NCI-H1105 (cell line): ENCODE measurements at places on chromosomes 5 and 9.

DNA sequence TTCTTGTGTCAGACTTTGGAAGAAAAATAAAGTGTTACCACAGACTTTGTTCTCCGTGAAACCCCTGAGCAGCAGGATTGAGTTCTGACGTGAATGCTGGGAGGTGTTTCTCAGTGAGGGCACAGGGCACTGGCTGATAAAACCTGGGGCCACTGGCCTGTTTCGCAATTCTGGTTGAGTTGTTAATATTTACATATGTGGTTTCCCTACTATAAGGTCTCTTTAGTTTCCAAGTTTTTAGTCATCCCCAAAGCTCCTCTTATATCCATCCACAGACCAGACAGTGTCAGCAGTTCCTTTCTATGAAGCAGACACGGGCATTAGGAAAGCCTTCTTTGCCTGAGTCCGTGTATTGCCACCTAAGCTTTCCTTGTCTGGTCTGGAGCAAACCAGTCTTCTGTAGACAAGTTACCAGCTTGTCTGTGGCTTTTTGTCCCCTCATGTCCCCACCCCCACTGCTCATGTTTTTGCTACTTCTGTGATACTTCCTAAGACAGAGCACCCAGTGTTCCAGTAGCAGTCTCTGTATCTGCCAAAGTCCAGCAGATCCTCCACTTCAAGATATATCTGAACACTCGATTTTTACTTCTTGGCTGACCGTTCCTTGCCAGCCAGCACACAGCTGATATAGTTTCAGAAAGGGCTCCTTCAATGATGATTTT is 42.0 kb downstream of the ACO1 start:
- DNase-seq = no peak

GRCh38 chr5:37495210-37495609 is 116.1 kb downstream of the WDR70 start:
- DNase-seq = no peak

DNA sequence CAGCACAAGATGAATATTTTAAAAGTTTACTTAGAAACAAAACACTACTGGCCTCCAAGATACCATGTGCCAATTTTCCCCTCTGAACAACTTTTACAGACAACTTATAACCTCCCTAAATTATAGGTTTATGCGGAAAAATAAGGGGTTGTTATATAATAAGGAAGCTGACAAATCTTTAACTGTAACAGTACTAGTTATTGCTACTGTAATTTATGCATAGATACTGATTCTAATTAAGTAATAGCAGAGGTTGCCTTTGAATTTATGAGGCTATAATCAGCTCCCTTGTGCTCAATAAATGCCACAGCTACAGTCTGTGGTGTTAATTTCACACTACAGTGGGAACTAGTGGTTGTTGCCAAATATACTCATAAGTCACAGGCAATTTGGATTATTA is 291.3 kb upstream of the PCSK5 start:
- no peak for DNase-seq

GRCh38 chr5:73952872-73953271 is 326.9 kb downstream of the ARHGEF28 start:
- DNase-seq = no peak

DNA sequence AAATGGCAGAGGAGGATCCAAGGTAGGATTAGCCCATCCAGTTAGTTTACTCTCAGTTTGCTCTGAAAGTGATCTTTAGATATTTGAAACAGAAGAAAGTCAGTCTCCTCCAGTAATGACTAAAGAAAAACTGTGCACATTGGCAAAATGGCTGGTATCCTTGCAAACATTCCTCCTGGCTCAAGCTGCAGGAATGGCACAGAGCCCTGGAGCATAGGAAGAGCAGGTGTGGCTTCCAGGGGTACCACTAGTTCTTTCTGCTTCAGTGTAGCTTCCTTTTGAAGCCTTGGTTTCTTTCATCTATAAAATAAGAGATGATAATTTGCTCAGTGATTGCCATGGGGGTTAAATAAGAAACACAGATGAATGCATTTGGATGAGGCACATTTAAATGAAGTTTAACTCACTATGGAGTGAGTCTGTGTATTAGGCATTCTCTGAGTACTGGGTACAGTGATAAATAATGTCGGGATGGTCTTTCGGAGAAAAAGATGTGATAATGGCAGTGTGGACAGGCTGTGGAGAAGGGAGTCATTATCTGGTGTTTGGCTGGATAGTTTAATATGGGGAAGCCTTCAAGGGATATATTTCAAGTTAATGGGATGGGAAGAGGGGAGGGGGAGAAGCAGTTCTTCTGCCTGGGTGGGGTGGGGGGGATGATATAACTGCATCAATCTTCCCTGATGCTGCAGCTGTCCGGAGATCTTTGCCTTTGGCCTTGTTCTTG is 217.3 kb upstream of the KLF4 start:
- no peak for DNase-seq

DNA sequence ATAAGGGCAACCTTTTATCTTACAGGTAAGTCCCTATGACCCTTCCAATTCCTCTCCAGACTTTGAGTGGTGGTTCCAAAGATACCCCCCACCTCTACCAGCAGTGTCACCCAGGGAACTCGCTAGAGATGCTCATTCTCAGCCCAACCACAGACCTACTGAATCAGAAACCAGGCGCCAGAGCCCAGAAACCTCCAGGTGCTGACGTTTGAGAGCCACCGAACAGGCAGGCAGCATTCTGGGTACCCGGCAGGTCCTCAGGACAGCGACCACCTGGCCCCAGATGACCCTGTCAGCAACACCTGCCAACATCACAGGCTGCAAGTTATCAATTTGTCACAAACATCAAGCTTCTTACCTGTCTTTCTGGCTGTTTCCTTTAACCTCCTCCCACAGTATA is 19.5 kb downstream of the RAPGEF1 start:
- DNase-seq = no peak

DNA sequence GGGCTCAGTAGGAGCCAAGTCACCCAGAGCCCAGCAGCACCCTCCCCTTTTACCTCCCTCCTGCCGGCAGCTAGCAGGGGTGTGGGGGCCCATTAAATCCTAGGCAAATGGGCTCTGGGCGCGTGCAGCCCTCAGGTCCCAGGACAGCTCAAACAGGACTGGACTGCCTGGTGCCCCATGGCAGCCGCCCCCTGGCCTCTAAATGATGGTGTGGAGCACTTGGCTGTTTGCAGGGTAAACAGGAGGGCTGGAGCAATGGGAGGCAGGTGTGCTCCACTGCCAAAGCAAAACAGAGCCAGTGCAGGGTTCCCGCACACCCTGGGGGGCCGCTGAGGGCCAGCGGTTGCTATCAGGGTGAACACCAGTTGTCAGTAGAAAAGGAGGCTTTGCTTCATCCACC is 55.9 kb upstream of the C5orf58 start:
- no peak for DNase-seq

DNA sequence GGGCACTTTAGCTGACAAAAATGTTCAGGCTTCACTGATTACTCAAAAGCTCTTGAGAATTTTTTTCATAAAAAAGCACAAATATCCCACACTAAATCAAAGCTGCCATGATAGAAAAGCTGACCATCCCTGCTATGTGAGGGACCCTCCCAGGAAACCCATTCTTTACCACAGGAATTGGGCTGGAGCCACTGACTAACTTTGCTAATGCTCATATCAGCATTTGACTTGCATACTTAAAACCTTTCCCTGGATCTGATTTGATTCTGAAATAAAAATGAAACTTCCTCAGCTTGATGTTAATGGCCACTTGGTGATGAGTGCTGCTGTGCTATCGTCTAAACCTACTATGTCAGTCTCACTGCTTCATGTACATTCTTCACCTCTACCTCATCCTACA is 243.6 kb downstream of the PRELID2 start:
- DNase-seq = no peak

- DNase-seq = no peak
These were observed 175.1 kb downstream of the PCSK1 start for GRCh38 chr5:96257904-96258303.

DNA sequence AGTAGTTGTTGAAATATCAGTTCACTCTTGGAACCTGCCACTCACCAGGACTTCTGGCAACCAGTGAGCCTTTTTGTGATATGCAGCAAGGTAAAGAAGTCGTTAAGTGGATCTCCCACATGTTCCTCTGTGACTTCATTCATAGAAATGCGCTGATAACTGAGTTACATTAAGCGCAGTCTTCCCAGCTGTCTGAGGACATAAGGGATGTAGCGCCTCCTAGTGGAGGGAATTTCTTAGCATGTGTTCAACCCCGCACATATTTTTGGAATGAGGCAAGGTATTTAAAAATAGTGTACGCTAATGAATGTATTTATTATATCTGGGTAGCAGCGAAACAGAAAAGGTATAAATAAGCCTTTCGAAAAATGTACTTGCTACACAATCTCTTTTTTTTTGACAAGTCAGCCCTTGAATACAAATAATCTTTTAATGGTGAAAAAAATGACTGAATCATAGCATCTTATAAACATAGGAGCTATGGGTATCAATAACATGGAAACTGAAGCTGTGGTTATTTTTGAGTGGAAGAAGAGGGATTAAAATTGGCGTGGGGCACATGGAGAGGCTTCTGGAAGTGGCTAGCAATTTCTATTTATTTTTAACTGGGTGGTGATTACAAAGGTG is 38.0 kb downstream of the PALM2AKAP2 start:
- DNase-seq = peak; percentile 64

DNA sequence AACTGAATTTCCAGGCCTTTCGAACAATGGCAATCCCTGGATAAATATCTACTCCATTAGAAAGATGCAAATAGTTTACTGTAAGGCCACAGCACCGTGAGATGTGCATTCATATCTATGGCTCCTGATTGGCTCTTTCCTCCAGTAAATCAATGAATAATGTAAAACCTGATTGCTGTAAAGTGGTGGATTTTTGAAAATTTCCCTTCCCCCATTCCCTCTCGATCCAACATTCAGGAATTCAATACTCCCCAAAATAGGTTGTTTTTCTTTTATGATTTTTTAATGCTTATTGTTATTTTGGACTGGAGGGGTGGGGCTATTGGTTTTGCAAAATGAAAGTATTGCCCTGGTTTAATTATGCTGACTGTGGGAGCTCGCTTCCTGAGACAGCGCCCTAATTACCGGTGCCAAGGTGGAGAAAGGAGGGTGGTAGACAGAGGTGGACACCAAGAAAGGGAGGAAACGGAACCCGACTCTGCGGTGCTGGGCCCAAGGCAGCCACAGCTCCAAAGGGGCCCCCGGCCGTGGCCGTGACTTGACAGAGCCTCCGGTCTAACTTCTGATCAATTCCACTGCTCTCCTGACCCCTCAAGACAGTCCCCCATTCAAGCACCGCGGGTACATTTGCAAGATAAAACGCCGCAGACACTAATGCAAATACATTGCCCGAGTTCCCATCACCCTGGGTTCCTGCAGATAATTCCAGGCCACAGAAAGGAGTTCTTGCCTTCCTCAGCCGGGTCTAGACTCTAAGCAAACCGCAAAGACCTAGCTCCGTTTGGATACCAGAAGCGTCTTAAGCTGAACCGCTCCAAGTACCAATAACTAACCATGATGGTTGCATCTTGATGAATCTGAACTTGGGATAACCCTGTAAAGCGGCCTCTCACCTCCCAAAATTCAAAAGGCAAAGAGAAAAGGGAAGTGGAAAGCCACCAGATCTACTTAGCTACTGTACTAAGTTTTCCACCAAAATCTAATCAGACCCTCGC is 211.2 kb downstream of the MEF2C start:
- no peak for DNase-seq

DNA sequence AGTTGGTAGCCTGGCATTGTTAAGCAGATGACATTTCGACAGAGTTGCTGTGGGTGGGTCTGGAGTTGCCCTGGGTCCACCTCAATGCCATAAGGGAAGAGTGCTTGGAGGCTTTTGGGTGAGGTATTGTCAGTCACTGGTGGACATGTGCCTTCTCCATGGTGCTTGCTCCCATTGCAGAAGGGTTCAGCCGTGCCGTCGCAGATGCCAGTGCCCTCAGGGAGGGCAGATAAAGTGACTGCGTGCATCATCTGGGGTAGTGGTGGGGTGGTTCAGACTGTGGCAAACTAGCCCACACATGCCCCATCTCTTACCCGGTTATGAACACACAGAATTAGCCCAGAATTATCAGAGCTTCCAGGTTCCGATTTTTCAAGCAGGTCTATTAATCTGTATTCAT is 71.6 kb downstream of the FBXL7 start:
- no peak for DNase-seq

- no peak for DNase-seq
These were observed 120.2 kb downstream of the SEMA6A start for GRCh38 chr5:116454417-116454927.

DNA sequence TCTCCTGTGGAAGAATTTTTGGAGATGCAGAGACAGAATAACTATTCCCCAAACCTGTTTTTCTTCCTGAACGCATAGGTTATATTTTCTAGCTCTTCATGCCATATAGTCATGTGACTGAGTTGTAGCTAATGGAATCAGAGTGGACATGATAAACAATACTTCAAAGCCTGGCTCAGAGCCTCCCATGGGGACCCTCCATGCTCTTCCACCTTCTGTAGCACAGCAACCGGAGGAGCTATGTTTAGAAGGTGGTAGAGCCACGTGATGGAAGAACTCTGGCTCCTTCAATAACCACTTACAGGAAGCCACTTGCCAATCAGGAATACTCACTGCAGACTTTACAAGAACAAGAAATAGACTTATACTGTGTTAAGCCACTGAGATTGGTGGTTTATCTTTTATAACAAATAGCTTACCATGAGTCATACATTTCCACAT is 39.2 kb downstream of the NADK2 start:
- DNase-seq = no peak

GRCh38 chr9:70902171-70902570 is 219.2 kb downstream of the TRPM3 start:
- no peak for DNase-seq

GRCh38 chr5:151870820-151871219 is 53.8 kb downstream of the GLRA1 start:
- no peak for DNase-seq
